ENCODE measurements at places on chromosomes 13 and 19. TPM values are rescaled to one million over a fixed set of nuclear protein-coding genes. Genes with fewer than 3 reads are reported as not detected.

Gene ZNF578
- total RNA-seq: 4.7 TPM

Gene DPF1
- 80.6 TPM for total RNA-seq

Gene CD37
- total RNA-seq: 10.0 TPM

DNA sequence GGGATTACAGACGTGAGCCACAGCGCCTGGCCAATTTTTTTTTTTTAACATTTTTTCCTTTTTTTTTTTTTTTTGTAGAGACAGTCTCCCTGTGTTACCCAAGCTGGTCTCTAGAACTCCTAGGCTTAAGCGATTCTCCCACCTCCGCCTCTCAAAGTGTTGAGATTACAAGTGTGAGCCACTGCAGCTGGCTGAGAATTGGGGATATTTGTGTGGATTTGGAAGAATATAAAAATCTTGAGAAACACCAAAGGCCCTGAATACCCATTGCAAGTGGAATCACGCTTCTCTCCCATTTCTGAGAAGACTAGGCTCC lies 79.9 kb upstream of the ABCC4 start:
- DNase-seq: no peak

DNA sequence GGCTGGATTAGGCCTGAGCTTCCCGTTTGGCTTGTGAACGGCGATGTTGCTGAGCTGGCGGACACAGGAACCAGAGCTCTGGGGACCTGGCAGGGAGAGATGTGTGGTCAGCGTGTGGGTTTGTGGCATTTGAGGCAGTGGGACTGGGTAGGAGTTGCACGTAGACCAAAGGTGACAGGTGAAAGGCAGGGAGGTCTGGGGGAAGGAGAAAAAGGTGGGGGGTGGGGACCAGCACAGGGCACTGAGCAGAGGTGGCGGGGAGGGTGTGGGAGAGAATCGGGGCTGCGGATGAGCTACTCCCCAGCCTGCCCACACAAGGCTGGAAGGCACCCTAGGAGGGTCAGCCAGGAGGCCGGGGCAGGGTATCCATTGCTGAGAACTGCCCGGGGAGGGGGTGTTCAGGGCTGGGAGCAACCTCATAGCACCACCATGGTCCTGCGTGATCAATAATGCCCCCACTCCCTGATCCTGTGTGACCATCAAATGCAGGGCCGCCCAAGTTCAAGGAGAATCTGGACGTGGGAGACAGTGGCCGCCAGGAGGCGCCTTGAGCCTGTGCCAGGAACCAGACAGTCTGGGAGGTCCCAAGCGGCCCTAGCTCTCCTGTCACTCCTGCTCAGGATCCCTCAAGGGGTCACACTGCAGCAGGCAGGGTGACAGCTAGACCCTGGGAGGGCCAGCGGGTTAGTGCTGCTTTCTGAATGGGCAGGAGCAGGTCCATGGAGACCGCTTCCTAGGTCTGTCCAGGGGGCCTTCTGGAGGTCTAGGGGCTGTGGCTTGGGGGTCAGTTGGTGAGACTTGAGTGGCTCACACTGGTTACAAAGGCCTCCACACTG lies 12.8 kb upstream of the SELENOW start:
- peak; percentile 62 for DNase-seq

DNA sequence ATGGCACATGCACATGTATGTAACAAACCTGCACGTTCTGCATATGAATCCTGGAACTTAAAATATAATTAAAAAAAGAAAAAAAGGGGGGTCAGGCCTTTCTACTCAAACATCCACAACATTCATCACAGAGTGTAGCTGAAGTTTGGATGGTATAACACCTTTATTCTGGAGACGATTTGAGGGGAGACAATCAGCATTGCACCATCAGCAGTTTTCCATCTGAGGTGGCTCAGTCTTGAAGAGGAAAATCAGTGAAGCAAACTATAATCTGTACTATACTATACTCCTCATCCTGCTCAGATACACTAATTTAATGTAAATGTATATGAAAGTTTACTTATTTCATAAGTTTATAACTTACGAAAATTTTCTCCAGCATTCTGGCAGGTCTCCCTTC lies 969.7 kb downstream of the SLITRK1 start:
- no peak for DNase-seq

GRCh38 chr13:107065036-107065435 lies 497.1 kb upstream of the ARGLU1 start:
- DNase-seq: no peak

DNA sequence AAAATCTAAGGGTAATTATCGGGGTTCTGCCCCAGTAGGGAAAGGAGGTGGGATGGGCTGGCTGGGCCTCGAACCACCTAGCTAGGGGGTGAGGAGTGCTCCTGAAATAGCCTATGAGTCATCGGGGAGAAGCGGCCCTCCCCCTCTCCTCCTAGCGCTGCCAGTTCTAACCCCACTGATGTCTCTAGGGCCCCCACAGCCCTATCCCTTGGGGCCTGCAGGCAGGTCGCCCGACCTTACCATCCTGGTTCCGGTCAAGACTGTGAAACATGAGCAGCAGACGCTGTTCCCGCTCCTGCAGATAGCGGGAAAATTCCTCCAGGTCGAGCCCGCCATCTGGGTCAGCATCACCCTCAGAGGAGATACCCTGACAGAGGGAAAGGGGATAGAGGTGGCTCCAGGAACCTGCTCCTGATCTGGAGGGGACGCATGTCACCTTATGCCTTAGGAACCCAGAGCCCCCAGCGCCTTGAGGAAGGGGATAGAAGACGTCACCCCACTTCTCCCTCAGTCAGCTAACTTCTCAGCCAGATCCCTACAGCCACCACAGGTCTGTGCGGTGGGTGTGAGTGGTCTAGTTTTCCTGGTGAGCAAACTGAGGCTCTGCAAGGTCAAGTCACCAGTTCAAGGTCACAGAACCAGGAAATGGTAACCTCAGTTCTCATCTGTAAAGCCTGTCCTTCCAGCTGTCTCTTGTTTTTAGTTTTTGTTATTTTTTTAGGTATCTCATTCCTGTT lies 1.5 kb downstream of the SLC25A23 start:
- no peak for DNase-seq

DNA sequence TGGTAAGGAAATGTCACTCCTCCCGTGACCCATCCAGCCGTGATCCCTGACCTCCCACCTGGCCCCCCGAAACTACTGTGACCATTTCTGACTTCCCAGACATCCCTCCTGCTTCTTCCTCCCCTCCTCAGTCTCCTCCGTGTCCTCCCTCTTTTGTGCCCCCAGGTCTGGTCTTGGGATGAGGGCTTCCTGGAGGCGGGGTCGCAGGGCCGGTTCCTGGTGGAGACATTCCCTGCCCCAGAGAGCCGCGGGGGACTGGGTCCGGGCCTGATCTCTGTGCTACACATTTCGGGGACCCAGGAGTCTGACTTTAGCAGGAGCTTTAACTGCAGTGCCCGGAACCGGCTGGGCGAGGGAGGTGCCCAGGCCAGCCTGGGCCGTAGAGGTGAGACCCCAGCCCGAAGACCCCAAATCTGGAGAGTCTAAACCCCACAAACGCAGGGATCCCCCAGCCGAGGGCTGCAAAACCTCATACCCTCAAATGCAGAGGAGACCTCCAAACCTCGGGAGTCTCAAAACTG lies 5.0 kb downstream of the KIRREL2 start:
- DNase-seq: no peak

All from dorsolateral prefrontal cortex (tissue), 122 donors.